ENCODE measurements at places on chromosomes 4 and X.
A peak's percentile ranks its signal among the peaks of the same experiment; 100 is the strongest.

DNA sequence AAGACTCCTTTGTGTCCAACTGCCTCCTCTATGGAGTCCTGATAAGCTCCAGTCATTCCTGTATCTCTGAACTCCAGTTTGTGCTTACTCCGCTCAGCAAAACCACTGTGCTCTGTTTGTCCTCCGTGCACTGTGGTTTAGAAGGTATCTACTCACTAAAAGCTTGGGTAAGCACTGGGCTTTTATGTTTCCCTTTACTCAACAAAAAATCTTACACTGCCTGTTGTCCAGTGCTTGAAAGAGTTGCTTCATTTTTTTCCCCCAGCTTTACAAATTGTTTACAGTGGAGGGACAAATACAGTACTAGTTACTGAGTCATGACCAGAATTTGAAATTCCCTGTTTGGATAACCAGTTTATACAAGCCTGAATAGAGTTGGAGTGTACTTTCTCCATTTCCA lies 545.3 kb upstream of the FAT1 start:
- peak; percentile 90 for DNase-seq

GRCh38 chr4:26459054-26459755 lies 31.1 kb downstream of the CCKAR start:
- peak; percentile 65 for DNase-seq

DNA sequence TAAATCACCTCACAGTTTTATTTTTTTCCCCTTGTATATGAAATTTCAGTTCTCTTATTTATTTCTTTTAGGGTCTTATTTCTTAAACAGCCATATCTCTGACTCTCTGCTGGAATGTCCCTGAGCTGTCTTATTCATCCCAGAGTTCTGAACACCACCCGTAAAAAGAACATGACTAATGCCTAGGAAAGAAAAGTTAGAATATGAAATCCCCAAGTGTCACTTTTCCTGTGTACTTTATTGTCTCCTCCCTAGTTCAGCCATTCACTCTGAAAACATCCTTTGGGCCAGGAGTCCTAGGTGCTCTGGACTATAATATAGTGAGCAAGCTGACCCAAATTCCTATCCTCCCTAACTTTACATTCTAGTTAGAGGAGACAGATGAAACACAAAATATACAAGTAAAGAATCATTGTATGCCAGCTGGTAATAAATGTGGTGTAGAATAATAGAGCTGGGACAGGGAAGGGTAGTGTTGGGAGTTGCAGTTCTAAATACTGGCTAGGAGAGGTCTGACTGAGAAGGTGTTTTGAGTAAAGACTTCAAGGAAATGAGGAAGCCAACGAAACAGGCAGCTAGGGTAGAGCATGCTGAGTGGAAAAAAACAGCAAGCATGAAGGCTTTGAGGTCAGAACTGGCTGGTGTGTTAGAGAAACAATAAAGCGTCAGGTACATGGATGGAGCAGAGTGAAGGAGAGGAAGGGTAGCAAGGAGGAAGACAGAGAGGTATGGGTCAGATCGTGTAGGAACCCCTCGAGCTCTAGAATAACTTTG lies 40.6 kb upstream of the FTHL17 start:
- DNase-seq = peak; percentile 15

GRCh38 chrX:149284616-149285015 lies 220.5 kb downstream of the IDS start:
- no peak for DNase-seq

DNA sequence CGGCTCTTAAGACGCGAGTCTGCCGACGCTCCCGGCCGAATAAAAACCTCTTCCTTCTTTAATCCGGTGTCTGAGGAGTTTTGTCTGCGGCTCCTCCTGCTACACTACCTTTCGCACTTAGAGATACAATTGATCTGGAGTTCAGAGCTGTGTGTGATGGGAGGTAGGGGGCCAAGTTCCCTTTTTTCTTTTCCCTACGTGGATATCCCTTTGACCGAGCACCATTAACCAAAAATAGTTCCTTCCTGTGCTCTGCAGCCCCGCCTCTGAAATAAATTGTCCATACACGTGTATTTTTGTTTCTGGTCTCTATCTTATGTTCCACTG lies 555 bp upstream of the PGM2 start:
- no peak for DNase-seq

GRCh38 chr4:71266090-71266794 lies 72.6 kb upstream of the SLC4A4 start:
- DNase-seq = no peak

GRCh38 chrX:73206366-73206765 lies 8.3 kb downstream of the NAP1L2 start:
- no peak for DNase-seq

- no peak for DNase-seq
Observed at GRCh38 chrX:72079607-72080006, 52.1 kb downstream of the RTL5 start.

- DNase-seq = no peak
Observed at GRCh38 chr4:53064609-53065008, 202.5 kb downstream of the RASL11B start.

All from bronchial epithelial cell (primary cell).